ENCODE measurements at places on chromosomes 2 and 18.

DNA sequence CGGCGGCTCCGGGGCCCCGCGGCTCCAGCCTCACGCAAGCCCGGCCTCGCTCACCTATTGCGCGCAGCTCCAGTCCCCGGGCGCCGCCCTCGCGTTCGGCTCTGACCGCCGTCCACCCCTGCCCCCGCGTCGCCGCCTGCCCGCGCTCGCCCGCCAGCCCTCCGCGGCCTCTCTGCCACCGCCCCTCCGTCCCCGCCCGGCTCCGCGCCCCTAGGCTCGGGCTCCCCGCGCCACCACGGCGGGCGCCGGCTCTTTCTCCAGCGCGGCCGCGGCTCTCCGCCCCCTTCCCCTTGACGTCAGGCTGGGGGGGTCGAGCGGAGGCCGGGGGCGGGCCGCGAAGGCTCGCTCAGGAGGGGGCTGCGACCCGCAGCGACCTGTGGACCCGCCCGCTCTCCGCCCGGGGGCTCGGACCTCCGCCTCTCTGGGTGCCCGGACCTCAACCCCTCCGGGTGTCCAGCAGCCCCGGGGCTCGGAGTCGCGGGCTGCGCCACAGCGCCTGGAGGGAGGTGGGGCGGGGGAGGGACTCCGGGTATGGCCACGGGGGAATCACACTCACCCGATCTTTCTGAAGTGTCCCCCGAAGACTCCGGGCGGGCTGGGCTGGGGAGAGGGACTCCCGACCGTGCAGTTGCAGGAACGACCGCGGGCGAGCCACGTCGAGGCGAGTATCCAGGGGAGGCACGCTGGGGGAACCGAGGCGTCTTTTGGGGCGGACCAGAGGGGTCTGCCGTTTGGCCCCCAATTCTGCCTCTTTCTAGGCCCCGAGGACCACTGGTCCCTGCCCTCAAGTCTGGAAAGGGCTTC is at the start of gene SEMA4C:
Gene SEMA4C, minus strand, starts transcription at position 259 of the 804 bp plus-strand sequence. CDS start 2,194 bp downstream, outside the sequence.
- DNase-seq: no peak

DNA sequence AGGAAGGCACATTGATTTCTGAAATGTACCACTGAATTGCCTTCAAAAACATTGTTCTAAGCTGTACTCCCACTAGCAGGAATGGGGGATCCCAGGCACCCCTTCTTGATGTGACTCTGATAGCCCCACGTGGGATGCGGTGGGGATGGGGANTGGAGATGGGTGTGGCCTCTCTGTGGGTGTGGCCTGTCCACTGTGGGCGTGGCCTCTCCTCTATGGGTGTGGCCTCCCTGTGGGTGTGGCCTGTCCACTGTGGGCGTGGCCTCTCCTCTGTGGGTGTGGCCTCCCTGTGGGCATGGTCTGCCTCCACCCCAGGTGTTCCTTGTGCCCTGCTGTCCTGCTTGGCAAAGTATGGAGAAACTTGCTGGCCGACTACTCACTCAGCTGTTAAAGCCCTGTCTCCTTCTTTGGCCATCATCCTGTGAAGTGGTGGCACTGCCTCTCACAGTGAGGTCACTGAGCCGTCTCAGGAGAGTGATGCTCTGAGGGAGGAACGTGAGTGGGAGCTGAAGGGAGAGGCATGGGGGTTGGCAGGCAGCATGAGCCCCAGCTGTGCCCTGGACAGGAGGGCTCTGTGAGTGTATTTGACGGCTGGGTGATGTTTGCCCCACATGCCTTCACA is 6.7 kb upstream of the PARD6G start:
- no peak for DNase-seq

- DNase-seq: no peak
Observed at GRCh38 chr18:40866013-40866645, 1088.9 kb upstream of the PIK3C3 start.

DNA sequence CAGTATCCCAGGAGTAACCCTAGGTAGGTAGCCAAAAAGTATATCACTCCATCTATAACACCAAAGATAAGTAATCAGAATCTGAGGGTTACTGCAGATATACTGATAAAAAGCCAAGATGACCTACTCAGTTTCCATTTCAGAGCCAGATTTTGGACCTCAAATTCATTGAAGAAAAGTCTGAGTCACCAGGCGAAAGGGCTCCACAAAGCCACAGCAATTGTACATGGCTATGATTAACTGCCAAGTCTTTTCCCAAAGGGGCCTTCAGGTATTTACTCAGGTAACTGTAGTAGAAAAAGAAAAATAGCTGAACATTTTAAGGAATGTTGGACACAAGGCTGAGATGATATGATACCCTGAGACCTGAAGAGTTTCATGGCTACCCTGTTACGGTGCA is 75.6 kb upstream of the KCNH7 start:
- no peak for DNase-seq

DNA sequence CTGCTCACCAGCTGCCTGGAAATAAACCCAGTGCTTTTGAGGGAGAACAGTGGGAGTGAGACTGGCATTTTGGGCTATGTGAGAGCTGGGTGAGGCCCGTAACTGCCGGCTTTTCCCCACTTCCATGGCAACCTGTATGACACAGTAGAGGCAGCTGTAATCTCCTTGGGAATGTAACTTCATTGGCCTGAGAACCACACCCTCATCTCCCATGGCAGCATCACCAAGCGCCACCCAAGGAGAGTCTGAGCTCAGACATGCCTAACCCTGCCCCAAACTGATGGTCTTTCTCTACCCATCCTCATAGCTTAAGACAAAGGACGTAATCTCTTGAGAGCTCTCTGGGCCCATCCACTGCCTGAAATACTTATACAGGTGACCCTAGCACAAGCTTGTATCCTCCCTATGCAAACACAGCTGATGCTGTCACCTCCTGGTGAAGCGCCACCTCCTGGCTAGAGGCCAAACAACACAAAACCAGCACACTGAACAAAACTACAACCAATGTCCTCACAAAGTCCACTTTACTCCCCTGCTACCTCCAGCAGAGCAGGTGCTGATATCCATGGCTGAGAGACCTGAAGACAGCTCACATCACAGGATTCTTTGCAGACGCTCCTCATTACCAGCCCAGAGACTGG is 763.4 kb upstream of the NRXN1 start:
- DNase-seq: no peak

GRCh38 chr18:3441290-3441689 is 8.7 kb upstream of the TGIF1 start:
- DNase-seq: no peak

- no peak for DNase-seq
Observed at GRCh38 chr2:23625726-23626125, 240.7 kb downstream of the KLHL29 start.

GRCh38 chr2:159922563-159922962 is 124.6 kb upstream of the CD302 start:
- DNase-seq: no peak

GRCh38 chr2:24743924-24744323 is 49.3 kb downstream of the PTRHD1 start:
- no peak for DNase-seq

GRCh38 chr2:197883354-197884032 is 79.1 kb downstream of the PLCL1 start:
- no peak for DNase-seq

Measured in fibroblast of skin of left quadriceps (primary cell).